ENCODE measurements at places on chromosomes 7 and 10. TPM values are rescaled to one million over a fixed set of nuclear protein-coding genes. Genes with fewer than 3 reads are reported as not detected.

CALML5 gene
- total RNA-seq, result not detected

LIPM gene
- total RNA-seq, result not detected

CFTR gene
- total RNA-seq, result not detected

TRIL gene
- 0.20 TPM for total RNA-seq

C10orf143 gene
- total RNA-seq, result not detected

PTPN20 gene
- total RNA-seq, result 12.7 TPM

TMEM270 gene
- not detected for total RNA-seq

ZNF425 gene
- total RNA-seq, result 2.9 TPM

SNCG gene
- 315 TPM for total RNA-seq

SPDYE2 gene
- total RNA-seq, result not detected

SPDYE1 gene
- not detected for total RNA-seq

EN2 gene
- 6.7 TPM for total RNA-seq

HOXA6 gene
- 0.96 TPM for total RNA-seq

NAT16 gene
- total RNA-seq, result not detected

NANOS1 gene
- 22.5 TPM for total RNA-seq

MSMB gene
- total RNA-seq, result not detected

SMKR1 gene
- not detected for total RNA-seq

INMT gene
- total RNA-seq, result not detected

Measured in Caki2 (cell line).